ENCODE measurements at places on chromosomes 2 and 18. TPM values are rescaled to one million over a fixed set of nuclear protein-coding genes. Genes with fewer than 3 reads are reported as not detected.

GRCh38 chr2:78546843-78547242 lies 478.7 kb upstream of the REG3G start:
- no peak overlapping the region for H3K27ac ChIP-seq
- H3K36me3 ChIP-seq = no peaks in the 10 kb centered on the region
- no peak for DNase-seq
- H3K4me1 ChIP-seq = no peaks in the 10 kb centered on the region

- H3K27me3 ChIP-seq = no peaks in the 10 kb centered on the region
- H3K36me3 ChIP-seq = no peaks in the 10 kb centered on the region
- H3K27ac ChIP-seq = no peak overlapping the region
- no peak overlapping the region for H3K4me3 ChIP-seq
Observed at GRCh38 chr2:190698895-190699294, 50.0 kb downstream of the NAB1 start.

- H3K36me3 ChIP-seq = no peaks in the 10 kb centered on the region
- no peaks in the 10 kb centered on the region for H3K27me3 ChIP-seq
- no peak for DNase-seq
- H3K4me1 ChIP-seq = peaks cover 2% of the 10 kb centered on the region
- H3K4me3 ChIP-seq = no peak overlapping the region
- H3K27ac ChIP-seq = no peak overlapping the region
Observed at GRCh38 chr2:60350791-60351190, 202.7 kb downstream of the BCL11A start.

DNA sequence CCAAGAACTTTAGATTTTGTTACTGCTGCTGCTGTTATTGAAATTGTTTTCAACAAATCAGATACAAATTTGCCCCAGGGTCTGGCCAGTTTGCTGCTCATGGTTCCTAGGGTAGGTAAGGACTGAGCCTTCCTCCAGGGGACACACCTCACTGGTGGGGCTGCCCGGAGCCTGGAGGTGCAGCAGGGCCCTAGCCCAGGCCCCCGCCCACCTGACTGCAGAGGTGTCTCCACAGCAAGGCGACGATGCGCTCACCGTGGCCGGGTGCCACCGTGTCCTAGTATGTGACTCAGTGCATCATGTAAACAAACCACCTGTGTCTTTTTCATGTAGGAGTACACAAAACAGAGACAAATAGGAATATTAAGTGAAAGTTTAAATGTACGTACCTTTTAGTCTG lies 153.5 kb upstream of the TPO start:
- no peaks in the 10 kb centered on the region for H3K4me1 ChIP-seq
- no peak overlapping the region for H3K4me3 ChIP-seq
- H3K27ac ChIP-seq = no peak overlapping the region
- no peak for DNase-seq

DNA sequence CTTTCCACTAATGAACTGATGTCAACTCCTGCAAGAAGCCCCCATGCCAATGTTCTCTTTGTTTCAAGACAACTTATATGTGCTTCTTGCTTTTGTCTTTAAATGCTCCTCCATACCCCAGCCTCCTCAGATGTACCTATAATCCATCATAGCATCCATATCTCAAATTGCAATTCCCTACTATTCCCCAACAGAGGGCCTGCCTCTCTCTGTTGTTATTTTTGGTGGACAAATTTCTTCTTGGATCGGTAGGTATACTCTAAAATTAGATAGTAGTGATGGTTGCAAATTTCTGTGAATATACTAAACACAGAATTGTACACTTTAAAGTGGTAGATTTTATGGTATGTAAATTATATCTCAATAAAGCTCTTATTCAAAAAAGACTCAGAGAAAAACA lies 820.1 kb downstream of the METTL4 start:
- no peak overlapping the region for H3K27ac ChIP-seq
- no peaks in the 10 kb centered on the region for H3K36me3 ChIP-seq
- no peaks in the 10 kb centered on the region for H3K4me1 ChIP-seq
- no peak overlapping the region for H3K4me3 ChIP-seq
- DNase-seq = no peak

DNA sequence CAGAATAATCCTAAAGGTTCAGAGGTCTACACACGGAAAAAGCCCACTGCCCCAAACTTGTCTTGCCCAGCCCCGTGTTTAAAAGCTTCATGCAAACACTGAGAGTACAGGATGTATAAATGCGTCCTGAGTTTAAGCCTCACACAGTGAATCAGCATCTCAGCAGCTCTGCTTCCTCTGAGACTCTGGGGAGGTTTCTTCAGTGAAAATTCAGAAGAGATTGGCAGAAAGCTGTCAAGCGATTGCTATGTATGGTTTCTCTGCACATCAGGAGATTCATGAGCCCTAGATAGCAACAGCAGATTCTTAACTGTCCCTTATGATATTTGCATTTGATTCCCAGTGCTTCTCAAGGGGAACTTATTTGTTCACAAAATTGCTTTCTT lies 27.1 kb downstream of the CRACDL start:
- H3K27me3 ChIP-seq = no peaks in the 10 kb centered on the region
- peaks cover 56% of the 10 kb centered on the region for H3K4me1 ChIP-seq
- peak overlapping the region; percentile 14 for H3K4me3 ChIP-seq
- no peaks in the 10 kb centered on the region for H3K36me3 ChIP-seq

- peaks cover 6% of the 10 kb centered on the region for H3K27me3 ChIP-seq
- no peaks in the 10 kb centered on the region for H3K36me3 ChIP-seq
- no peak for DNase-seq
- peaks cover 11% of the 10 kb centered on the region for H3K4me1 ChIP-seq
- no peak overlapping the region for H3K4me3 ChIP-seq
Observed at GRCh38 chr2:236874866-236875481, 210.7 kb upstream of the COPS8 start.

DNA sequence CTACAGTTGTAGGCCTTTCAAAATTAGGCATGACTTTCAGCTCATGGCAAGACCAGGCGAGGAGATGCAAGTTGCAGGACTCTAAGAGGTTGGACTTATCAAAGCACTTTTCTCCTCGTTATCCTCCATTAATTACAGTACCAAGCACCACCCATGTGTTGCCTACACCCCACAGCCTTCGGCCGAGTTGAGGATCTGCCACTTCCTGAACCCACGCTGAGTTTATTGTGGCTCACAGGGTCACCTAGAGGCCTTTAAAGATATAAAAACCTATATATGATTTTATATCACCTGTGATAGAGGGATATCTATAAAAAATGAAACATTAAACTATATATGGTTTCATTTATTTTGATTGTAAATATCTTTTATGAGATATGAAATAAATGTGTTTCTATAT lies 2.6 kb downstream of the UGT1A10 start:
- H3K36me3 ChIP-seq = no peaks in the 10 kb centered on the region
- no peak for DNase-seq
- H3K4me1 ChIP-seq = peaks cover 12% of the 10 kb centered on the region
- no peak overlapping the region for H3K4me3 ChIP-seq

GRCh38 chr18:28086670-28087552 lies 90.0 kb downstream of the CDH2 start:
- H3K36me3 ChIP-seq = no peaks in the 10 kb centered on the region
- no peak overlapping the region for H3K27ac ChIP-seq
- H3K27me3 ChIP-seq = no peaks in the 10 kb centered on the region
- H3K4me3 ChIP-seq = no peak overlapping the region
- H3K4me1 ChIP-seq = no peaks in the 10 kb centered on the region

GRCh38 chr2:120845277-120845676 lies 109.6 kb downstream of the GLI2 start:
- H3K4me3 ChIP-seq = no peak overlapping the region

DNA sequence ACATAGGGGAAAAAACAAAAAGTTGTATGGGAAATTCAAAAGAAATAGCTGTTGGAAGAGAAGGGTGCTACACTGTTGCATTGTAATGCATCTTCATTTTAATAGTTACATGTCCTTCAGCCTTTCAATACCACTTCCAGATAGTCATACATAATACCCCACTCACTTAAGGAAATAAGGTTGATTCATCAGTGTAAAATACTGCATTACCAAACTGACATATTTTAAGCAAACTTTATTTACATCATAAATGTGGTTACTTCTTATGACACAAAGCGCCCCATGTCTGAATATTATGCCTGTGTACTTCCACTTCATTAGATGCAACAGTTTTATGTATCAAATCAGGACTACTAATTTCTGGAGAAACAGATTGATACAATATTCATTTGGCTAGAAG lies 4.5 kb downstream of the RBMS1 start:
- no peak overlapping the region for H3K27ac ChIP-seq
- H3K27me3 ChIP-seq = no peaks in the 10 kb centered on the region
- no peak overlapping the region for H3K4me3 ChIP-seq
- DNase-seq = no peak

DNA sequence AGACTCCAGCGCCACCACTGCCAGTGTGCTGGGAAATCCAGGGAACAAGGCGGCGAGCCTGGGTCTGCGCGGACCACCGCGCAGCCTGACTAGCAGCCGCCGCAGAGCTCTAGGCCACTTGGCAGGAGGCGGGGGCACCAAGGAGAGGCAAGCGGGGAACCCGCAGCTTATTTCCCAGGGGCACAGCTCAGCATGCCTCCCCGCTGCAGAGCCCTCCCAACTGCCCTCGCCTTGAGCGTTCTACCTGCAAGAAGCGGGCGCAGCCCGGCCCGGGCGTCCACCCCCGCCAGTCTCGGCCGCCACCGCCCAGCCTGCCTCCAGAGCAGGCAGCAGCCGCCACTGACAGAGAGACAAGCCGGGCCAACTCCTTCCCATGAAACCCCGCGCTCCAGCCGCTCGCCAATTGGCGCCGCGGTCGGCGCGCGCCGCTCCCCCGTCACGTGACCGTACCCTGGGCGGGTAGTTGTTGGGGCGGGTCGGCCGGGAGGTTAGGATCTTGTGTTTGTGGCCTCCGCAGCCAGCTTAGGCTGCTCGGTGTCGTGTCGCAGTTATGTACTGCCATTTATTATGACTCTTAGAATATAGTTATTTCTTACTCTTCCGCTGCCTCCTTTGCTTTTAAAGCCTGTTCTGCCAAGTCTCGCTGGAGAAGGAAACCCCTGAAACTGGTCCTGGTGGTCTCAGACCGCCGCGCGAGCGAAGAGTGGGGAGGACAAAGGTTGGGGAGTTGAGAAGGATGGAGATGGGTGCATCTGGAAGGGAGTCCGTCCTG lies at the start of gene LNPK:
Gene LNPK (minus strand): TSS at position 352 of the 772 bp plus-strand sequence. CDS start 6,683 bp downstream, outside the sequence.
- H3K4me1 ChIP-seq = peaks cover 22% of the 10 kb centered on the region
- peaks cover 3% of the 10 kb centered on the region for H3K27me3 ChIP-seq
- no peaks in the 10 kb centered on the region for H3K36me3 ChIP-seq
- H3K27ac ChIP-seq = peak within 1 kb of the TSS; percentile 97
- peak; percentile 87 for DNase-seq

- H3K4me1 ChIP-seq = peaks cover 1% of the 10 kb centered on the region
- no peak overlapping the region for H3K4me3 ChIP-seq
- peaks cover 6% of the 10 kb centered on the region for H3K36me3 ChIP-seq
- H3K27ac ChIP-seq = no peak overlapping the region
Observed at GRCh38 chr2:27024812-27025211, 8.0 kb upstream of the TMEM214 start.

- no peaks in the 10 kb centered on the region for H3K4me1 ChIP-seq
- no peak for DNase-seq
- peaks cover 9% of the 10 kb centered on the region for H3K27me3 ChIP-seq
Observed at GRCh38 chr2:67798541-67799160, 264.2 kb downstream of the C1D start.

- no peak for DNase-seq
- H3K4me3 ChIP-seq = no peak overlapping the region
- no peaks in the 10 kb centered on the region for H3K36me3 ChIP-seq
- no peak overlapping the region for H3K27ac ChIP-seq
- H3K27me3 ChIP-seq = peaks cover 8% of the 10 kb centered on the region
Observed at GRCh38 chr2:173869244-173870229, 95.6 kb downstream of the SP3 start.

DNA sequence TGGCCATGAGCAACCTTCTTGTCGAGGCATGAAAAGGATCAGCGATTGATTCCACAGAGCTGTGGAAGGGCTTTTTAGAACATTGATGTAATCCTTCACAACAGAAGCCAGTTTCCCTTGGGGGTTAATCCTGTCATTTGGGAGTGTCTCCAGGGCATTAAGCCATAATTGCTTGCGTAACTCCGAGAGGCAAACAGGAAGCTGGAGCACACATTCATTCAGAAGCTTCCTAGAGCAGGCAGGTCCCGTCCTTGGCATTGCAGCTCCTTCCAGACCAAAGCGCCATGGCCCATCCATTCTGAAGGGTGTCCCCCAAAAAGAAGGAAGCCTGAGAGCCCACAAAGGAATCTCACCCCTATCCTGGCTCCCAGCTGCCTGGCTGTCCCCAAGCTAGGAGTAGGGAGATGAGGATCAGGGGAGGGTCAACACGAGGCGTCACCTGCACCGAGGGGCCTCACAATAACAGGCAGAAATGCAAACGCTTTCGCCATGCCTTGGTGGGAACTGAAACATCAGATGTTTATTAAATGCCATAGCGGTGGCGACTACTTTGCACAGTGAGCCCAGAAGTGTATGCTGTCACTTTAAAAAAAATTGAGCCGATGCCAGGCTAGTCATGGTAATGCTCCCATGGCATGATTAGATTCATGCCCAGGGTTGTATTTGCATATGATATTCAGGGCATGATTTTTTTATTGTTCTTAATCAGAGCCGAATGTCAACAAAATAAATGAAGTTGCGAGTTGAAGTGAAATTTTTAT lies 339.4 kb downstream of the BCL11A start:
- no peaks in the 10 kb centered on the region for H3K36me3 ChIP-seq
- DNase-seq = no peak
- H3K27me3 ChIP-seq = peaks cover 7% of the 10 kb centered on the region
- no peak overlapping the region for H3K4me3 ChIP-seq

GRCh38 chr2:85987266-85988174 lies 98.7 kb upstream of the ST3GAL5 start:
- no peak overlapping the region for H3K27ac ChIP-seq
- H3K4me1 ChIP-seq = no peaks in the 10 kb centered on the region
- DNase-seq = no peak
- no peaks in the 10 kb centered on the region for H3K27me3 ChIP-seq
- no peaks in the 10 kb centered on the region for H3K36me3 ChIP-seq

DNA sequence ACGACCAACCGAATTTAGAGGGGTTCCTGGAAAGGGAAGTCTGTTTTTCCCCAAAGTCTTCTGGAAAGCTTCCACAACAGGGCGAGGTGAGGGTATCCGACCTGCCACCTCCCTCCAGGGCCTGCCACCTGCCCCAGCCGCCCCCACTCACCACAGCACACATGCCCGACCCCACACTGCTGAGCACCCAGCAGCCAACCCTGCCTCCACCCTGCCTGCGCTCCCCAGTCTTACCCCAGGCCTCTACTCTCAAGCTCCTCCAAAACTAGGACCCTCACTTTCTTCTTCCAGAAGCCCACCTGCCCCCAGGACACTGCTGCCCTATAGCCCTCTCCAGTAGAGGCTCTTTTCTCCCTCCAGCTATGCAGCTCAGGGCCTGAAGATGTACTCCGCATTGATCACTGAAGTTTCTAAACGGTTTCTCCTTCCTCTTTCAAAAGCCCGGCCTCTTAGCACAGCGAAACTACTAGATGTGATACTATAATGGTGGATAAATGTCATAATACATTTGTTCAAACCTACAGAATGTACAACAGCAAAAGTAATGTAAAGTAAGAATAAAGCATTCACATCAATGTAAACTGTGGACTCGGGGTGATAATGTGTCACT lies 128.8 kb upstream of the SLC1A4 start:
- H3K36me3 ChIP-seq = no peaks in the 10 kb centered on the region
- DNase-seq = no peak
- no peaks in the 10 kb centered on the region for H3K27me3 ChIP-seq
- H3K4me3 ChIP-seq = no peak overlapping the region

Gene ZBTB7C
- total RNA-seq = not detected

Gene OTOS
- not detected for total RNA-seq

Gene CD8B2
- 13.1 TPM for total RNA-seq

Gene SH3RF3
- total RNA-seq = 14.9 TPM

Gene EMILIN1
- 0.86 TPM for total RNA-seq

Gene TRIP12
- total RNA-seq = 215 TPM

Gene FBLN7
- 9.8 TPM for total RNA-seq

Gene PER2
- total RNA-seq = 11.1 TPM

Gene UGT1A6
- not detected for total RNA-seq

Gene HS1BP3
- 15.4 TPM for total RNA-seq

Gene NEB
- 1.7 TPM for total RNA-seq

Gene CGREF1
- 0.22 TPM for total RNA-seq

Data from naive thymus-derived CD8-positive, alpha-beta T cell (primary cell).